ENCODE measurements at places on chromosomes 16 and 17.

DNA sequence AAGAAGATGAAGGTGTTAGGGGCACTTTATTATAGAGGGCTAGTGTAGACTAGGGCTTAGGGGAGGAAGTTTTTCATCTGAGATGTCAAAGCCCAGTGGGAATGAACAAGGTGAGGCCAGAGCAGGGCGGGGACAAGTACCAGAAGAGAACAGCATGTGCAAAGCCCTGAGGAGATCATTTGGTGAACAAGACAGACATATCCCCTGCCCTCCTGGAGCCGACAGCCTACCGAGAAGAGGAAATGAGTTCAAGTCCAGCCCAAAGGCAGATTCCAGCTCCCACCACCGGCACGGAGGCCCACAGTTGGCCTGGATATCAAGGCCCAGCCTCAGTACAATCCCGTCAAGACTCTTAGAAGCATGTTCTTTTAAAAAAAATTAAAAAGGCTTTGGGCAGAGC, 61.1 kb downstream of the C16orf78 start:
- DNase-seq = no peak

DNA sequence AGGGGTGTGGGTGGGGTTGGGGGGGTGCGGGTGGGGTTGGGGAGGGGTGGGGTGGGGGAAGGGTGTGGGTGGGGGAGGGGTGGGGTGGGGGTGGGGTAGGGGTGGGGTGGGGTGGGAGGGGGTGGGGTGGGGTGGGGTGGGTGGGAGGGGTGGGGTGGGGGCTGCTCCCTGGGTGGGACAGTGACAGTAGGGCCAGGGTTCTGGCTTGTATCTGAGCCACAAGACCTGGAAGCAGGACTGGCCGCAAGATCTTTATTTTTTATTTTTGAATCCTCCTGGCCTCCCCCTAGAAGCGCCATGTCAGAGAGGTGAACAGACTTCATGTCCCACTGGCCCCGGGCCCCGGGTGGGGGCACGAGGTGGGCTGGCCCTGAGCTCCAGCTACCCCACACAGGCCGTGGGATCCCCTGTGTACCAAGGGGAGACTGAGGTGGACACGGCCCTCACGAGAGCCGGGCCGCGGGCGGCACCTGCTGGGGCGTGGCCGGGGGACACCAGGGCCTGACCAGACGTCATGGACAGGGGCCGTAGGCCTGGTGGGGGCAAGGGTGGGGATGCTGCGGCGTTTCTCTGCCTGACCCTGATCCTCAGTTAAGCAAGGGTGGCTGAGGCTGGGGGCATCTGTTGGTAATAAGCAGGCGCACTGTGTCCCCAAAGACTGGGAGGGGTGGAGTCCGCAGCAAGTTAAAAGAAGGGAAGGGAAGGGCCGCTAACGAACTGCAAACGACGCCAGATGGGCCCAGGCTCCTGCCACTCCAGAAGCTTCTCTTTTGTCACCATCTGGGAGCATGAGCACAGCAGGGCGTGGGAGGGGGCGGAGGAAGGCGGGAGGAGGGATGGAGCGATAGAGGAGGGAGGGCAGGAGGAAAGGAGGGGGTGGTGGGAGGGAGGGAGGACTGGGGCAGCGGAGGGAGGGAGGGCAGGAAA, 22.3 kb upstream of the PABPN1L start:
- no peak for DNase-seq

- no peak for DNase-seq
Observed at GRCh38 chr16:11334831-11335404, 10.3 kb upstream of the RMI2 start.

- no peak for DNase-seq
Observed at GRCh38 chr17:79991924-79992648, 43.6 kb downstream of the TBC1D16 start.

DNA sequence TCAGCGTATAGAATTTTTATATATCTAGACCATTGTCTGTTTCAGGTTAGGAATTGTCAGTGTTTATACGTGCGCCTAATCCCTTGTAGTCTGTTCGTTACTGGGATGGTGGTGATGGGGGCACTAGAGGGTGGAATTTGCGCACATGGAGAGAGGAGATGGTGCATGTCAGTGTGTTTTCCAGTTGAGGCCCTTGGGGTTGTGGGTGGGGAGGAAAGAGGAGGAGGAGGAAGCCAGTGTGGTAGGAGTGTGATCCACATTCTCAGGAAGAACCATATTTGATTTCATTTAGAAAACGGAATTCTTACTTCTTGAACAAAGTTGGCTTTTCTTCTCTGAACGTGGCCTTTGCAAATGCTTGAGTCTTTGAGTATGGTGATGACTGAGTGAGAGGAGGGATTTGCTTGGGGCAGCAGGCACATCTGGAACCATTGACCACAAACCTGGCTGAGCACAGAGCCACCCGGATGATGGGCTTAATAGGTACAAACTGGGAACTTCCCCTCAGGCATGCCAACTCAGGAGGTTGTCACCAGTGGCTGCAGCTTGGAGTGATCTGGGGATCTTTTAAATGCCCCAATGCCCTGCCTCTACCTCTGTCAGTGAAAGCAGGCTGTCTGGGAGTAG, 98.9 kb downstream of the PRKCB start:
- DNase-seq = no peak

GRCh38 chr16:65343556-65343955, 221.7 kb upstream of the CDH11 start:
- DNase-seq = no peak

- DNase-seq = no peak
Observed at GRCh38 chr17:80519091-80519781, 25.4 kb upstream of the RPTOR start.

DNA sequence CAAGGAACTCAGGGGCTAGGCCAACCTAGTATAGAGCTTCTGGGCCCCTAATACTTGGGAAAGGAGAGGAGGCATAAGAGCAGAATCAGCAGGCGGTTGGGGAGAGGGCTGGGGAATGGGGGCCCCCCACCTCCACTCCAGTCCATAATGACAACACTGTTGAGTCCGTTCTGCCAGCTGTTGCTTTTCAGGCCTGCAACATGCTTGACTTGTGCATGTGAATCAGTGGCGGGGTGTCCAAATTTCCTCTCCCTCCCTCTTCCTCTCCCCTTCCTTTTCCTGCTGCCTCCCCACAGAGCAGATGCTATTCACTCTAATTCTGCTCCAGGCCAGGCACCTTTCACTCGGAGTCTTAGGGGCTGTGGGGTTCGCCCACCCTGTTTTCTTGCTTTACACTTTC, 31.7 kb downstream of the SGSM2 start:
- DNase-seq = no peak
